ENCODE measurements at places on chromosomes 6 and 20.

GRCh38 chr6:74069089-74069581 is 373.1 kb downstream of the CD109 start:
- no peak for DNase-seq

- DNase-seq = no peak
Measured at GRCh38 chr6:139055709-139056108, 27.2 kb downstream of the ABRACL start.

DNA sequence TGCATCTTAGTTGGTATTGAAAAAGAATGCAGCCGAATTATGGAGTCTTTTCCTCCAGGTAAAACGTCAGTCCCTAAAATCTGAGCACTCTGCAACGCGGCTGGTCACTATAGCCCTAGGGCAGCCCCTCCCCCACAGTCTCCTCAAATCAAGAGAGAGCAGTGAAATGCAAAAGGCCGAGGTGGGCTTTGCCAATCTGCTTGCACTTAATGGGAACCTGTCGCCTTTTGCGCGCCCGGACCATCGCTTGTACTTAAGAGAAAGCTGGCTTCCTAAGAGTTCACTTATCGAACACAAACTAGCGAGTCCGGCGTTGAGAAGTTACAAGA is 447 bp downstream of the MCM3 start:
- DNase-seq = peak; percentile 39

DNA sequence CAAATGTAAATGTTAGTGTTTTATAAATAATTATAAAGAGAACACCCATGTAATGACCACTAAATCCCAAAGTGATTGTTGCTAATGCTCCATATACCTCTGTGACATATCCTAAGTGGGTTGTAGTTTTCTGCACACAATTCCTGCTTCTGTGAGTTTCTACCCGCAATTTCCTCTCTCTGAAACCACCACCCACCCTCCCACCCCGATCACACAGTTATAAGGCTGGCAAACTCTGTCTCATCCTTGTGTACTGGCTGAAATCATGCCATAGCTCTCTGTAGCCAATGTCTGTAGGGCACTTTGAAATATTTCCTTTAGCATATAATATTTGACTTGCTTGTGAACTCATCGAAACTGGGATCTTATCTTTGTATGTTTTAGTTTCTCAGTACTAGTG is 236.6 kb downstream of the PLCB1 start:
- no peak for DNase-seq

DNA sequence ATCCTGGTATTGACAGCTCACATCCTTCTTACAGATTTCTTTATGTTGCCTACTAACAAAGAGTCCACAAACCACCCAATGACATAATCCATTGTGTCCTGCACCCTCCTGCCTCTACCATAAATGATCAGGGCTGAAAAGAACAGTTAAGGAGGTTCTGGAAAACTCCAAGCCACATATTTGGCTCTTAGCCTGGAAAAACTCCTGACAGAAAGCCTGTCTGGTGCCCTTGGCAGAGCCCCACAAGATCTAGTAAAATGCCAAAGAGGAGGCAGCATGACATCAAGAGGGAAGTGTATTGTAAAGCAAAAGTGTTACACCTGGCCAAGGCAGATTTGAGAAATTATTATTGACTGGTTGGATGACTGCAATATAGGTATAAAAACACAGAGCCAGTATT is 126.4 kb upstream of the VGLL2 start:
- no peak for DNase-seq

DNA sequence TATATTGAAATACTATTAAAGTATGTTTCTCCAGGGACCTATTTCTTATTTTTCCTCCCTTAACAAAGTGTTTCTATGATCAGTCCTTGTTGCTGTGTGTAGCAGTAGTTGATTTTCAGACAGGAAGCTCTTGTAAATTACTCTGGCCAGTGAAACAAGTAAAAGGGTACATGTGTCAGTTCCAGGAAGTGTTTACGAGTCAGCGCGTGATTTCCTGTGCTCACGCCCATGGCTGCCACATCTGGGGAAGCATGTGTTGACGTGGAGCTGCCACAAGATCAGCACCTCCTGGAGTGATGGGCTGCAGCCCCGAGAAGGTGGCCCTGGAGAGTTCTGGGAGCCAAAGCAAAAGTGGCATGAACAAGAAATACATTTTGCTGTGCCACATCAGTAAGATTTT is 38.6 kb upstream of the GGTLC1 start:
- no peak for DNase-seq

DNA sequence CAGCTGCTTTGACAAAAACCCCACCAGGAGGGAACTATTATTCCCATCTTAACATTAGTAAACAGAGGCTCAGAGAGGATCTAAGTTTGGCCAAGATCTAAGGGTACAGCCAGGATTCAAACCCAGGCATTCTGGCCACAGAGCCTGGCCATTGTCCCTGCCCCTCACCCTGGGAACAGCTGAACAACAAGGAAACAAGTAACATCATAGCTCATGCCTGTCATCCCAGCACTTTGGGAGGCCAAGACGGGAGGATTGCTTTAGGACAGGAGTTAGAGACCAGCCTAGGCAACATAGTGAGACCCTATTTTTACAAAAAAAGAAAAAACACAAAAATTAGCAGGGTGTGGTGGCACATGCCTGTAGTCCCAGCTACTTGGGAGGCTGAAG is 27.5 kb downstream of the TOX2 start:
- no peak for DNase-seq

DNA sequence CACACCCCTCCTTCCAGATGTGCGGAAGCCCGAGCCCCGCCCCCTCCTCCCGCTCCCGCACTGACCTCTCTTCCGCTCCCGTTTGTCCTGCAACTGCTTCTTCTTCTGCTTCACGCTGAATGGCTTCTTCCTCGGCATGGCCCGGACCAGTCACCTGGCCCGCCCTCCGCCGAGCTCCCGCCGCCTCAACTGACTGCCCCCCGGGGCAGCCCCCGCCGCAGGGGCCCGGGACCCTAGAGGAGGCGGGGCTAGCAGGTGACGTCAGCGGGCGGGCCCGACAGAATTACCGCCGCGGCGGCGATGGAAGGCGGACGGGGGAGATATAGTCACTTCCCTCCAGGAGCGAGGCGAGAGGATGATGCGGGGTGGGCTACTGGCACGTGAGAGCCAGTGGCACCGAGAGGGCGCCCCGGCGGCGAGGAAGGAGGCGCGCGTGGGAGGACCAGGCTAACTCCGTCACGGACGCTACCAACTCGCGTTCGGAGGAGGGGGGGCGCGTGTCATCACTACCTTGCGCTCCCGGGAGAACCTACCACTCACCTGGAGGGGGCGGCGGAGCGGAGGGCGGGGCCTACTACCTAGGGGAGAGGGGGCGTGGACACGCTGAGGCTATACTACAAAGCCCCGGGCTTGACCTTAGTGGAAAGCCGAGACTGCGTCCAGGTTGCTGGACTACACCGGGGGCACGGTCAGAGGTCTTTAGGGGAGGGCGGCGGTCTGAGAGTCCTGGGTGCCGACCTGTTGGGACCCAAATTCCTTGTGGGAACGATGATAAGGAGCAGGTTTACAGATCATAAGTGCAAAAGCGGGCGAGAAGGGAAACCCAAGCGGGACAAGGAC is at the start of gene GNL1:
GNL1 (minus strand) TSS at position 424 of the 840 bp plus-strand sequence; CDS start at position 138, 286 bp downstream.
- DNase-seq = peak; percentile 29

DNA sequence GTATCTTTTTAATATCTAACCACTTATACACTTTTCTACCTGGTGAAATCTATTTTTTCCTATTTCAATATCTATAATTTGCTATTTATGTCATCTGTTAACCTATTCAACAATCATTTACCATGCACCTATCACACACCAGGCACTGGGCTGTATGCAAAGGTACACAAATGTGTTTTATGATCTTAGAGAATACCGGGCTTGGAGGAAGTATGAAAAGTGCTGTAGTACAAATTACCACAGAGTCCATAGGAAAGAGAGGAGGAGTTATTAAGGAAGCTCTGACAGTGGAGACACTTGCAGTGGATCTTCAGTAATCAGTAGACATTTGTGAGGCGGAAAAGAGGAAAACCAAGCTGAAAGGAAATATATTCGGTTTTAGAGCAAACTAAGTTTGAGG is 96.0 kb downstream of the HIVEP2 start:
- no peak for DNase-seq

Measured in NCI-H1694 treated with DMSO at 0.1 percent for 48 hours (cell line).